ENCODE measurements at places on chromosomes 2 and 18.

GRCh38 chr18:55982992-55983391 is 395.0 kb upstream of the TCF4 start:
- no peak for DNase-seq

GRCh38 chr2:201675454-201675853 is 23.0 kb downstream of the MPP4 start:
- no peak for DNase-seq

GRCh38 chr2:239252801-239253200 is 148.0 kb downstream of the HDAC4 start:
- no peak for DNase-seq

GRCh38 chr2:62313449-62314227 is 117.7 kb downstream of the B3GNT2 start:
- no peak for DNase-seq

DNA sequence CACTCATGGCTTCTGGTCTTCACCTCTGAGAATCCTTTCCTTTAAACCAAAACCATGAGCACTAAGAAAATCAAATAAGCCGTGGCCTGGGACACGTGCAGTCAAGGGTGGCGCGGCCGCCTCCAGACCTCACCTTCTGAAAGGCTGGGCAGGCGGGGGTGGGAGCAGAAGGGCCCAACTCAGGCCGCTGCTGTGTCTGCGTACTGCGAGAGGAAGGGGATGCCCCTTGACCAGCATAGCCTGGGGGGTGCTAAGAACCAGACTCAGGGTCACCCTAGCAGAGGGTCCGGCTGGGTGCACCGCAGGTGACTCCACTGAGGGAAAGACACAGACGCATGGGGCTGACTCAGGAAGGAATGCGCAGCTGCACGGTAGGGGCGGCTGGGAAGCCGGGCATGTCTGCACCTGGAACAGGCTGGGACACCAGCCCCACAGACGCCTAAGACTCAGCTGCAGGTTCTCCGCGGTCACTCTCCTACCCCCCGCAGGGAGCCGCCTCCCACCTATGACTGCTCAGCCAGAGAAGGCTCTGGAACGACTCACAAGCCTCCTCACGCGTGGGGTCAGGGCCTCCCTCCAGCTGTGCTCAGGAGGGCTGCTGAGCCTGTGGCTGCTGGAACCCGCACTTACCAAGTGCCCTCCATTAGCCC is 432.4 kb upstream of the MYT1L start:
- DNase-seq, result no peak

DNA sequence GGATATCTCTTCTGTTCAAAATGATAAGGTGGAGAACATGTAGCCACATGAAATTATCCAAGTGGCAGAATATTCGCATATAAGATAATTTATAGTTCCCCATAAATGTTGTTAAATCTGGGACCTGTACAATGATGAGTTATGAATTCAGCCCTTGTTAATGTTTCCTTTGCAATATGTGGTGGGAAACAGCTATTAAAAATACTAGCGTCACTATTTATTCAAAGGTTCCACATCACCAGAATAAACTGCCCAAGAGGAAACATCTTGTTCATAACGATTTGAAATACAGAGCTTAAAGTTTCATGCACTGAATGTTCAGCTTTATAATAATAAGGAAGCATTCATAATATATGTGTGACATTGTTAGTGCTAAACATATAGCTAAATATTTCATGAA is 223.9 kb upstream of the TCF4 start:
- DNase-seq, result no peak

DNA sequence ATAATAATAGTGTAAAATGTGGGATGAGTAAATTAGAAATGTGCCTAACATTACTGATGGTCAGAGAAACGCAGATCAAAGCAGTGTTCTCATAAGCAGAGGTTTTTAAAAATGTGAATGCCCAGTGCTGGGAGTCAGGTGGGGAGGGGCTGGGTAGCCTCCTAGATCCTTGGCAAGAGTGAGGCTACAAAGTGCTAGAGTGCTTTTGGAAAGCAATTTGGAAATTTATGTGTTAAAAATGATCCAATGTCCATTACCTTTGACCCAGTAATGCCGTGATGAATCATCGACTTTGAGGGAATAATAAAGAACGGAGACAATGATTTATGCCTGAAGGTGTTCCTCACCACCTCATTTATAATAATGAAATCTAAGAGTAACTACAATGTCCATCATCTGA is 44.9 kb upstream of the TWIST2 start:
- no peak for DNase-seq

DNA sequence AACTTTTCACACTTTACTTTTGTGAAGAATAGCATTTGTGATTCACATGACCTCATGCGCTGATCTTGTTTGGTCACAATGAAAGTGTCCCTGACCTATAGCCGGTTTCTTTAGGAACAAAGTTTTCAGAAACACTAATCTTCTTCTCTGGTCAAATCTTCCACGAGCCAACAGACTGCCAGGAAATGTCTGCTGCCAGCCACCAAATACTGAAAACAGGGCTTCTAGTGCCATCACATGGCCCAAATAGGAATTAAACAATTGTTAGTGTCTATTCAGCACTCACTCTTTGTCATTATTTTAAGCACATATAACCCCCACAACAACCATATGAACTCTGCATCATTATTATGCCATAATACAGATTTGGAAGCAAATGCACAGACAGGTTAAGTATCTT is 286.5 kb upstream of the SYT4 start:
- peak; percentile 11 for DNase-seq

GRCh38 chr2:189379731-189380261 is 61.5 kb upstream of the WDR75 start:
- DNase-seq, result no peak

GRCh38 chr2:171545086-171545485 is 22.8 kb downstream of the CYBRD1 start:
- DNase-seq, result no peak

DNA sequence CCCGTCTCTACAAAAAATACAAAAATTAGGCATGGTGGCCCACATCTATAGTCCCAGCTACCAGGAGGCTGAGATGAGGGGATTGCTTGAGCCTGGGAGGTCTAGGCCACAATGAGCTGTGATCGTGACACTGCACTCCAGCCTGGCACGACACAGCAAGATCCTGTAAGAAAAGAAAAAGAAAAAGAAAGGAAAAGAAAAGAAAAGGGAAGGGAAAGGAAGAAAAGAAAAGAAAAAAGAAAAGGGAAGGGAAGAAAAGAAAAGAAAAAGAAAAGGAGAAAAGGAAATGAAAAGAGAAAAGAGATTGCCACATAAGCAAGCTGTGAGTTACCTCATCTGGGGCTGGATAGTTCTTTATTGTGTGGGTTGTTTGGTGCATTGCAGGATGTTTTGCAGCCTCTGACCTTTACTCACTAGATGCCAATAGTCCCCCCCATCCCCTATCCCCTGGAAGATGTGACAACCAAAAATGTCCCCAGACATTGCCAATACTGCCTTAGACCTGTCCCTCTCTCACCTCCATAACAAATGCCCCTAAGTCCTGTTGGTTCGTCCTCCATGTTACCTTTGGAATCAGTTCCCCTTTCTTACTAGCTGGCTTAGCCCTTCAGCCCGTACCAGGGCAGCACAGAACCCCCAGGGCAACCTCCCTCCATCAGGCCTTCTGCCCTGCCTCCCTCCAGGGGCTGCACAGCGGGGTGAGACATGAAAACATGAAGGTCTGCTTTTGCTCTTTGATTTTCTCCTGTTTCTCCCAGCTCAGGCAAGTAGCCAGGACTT is 8.9 kb downstream of the ASPRV1 start:
- DNase-seq, result no peak

- DNase-seq, result no peak
These were observed 47.3 kb upstream of the SNTG2 start for GRCh38 chr2:903223-903900.

GRCh38 chr2:25922501-25922900 is 44.2 kb upstream of the ASXL2 start:
- no peak for DNase-seq

- no peak for DNase-seq
These were observed 13.9 kb upstream of the SMCHD1 start for GRCh38 chr18:2641638-2642037.
